ENCODE measurements at places on chromosomes 6 and 20. TPM values are rescaled to one million over a fixed set of nuclear protein-coding genes. Genes with fewer than 3 reads are reported as not detected.

DNA sequence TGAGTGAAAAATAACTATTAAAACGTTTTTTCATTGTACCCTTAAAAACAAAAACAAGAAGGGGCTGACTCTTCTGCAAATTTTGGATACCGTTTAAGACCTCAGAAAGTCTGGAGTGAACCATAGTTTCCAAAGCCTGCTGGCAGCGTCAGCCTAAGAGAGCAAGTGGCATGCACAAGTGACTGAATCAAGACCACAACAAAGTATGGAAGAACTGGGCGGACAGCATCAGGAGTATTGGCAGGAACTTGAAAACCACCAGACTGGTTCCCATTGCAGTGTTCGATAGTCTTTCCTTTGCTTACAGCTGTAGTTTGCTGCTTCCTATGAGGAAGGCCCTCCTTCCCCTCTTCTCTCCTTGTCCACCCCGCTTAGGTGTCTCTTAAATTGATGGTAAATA, 33.7 kb upstream of the MYLIP start:
- DNase-seq: no peak

- DNase-seq: no peak
Observed at GRCh38 chr6:116536216-116536621, 9.3 kb downstream of the TRAPPC3L start.

- DNase-seq: peak; percentile 22
Observed at GRCh38 chr20:58086763-58087561, 141.5 kb downstream of the ANKRD60 start.

- DNase-seq: no peak
Observed at GRCh38 chr6:25454136-25454535, 175.0 kb downstream of the CARMIL1 start.

RIPPLY2 gene
- polyA plus RNA-seq: not detected

ZSCAN23 gene
- 15.5 TPM for polyA plus RNA-seq

EPPIN gene
- polyA plus RNA-seq: 0.20 TPM

LY6G6F gene
- 0.73 TPM for polyA plus RNA-seq

PGM3 gene
- 52.6 TPM for polyA plus RNA-seq

Data from renal cortex interstitium (tissue), 15 donors.